ENCODE measurements at places on chromosomes 5 and 9. TPM values are rescaled to one million over a fixed set of nuclear protein-coding genes. Genes with fewer than 3 reads are reported as not detected.

KIF2A gene
- 52.4 TPM for total RNA-seq

ACSL6 gene
- not detected for total RNA-seq

SLC6A19 gene
- total RNA-seq = not detected

COL15A1 gene
- 2.9 TPM for total RNA-seq

TPRN gene
- 4.5 TPM for total RNA-seq

DNA sequence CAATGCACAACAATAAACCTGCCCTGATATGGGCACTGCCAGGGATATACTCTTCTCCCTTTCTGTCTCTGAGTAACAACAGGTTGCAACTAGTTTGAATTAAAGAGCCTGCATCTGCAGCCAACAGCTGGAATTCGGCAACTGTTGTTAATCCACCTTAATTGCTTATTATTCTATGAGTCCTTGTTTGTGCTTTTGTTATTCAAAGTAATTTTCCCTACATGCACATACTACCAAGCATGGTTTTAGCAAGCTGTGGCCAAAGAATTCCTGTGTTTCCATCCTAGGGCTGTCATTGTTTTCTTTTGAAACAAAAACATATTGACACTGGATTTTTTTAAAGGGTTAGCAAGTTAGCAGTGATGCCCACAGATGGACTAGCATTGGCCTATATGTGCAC lies 171.5 kb downstream of the EFNA5 start:
- no peak for DNase-seq

- DNase-seq = no peak
Measured at GRCh38 chr5:81665795-81666194, 85.1 kb downstream of the SSBP2 start.

DNA sequence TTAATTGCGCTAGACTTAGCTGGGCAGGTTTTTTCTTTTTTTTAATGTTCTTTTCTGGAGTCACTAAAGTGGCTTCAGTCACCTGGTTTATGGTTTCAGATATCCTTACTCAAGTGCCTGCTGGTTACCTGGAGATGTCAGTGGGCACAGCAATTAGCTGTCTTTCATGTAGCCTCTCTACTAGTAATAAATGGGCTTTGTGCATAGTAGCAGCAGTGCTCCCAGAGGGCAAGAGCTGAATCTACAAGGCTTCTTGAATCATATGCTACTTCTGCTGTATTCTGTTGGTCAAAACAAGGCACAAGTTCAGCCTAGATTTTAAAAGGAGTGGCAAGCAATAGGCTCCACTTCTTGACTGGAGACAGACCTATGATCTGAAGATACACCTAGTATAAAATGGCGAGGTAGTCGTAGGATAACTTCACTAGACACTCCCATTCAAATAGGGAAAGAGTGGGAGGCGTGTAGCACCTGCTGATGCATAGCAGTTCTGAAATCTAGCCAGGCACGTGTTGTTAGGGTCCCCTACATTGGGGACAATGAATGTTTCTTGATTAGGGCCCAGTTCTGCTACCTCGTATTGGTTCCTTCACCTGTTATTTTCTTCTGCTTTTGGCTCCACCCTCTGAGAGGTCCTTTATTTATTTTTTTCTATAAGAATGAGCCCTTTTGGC lies 7.0 kb downstream of the SCAMP1 start:
- DNase-seq = no peak

ECM2 gene
- total RNA-seq = 1.0 TPM

ADAMTS6 gene
- 16.5 TPM for total RNA-seq

ZDHHC11 gene
- total RNA-seq = 0.22 TPM

GRCh38 chr9:91943478-91944470 lies 6.3 kb downstream of the ROR2 start:
- peak; percentile 15 for DNase-seq

ACTBL2 gene
- 9.3 TPM for total RNA-seq

GRCh38 chr9:136721339-136722092 lies 9.1 kb downstream of the DIPK1B start:
- peak; percentile 57 for DNase-seq

DNA sequence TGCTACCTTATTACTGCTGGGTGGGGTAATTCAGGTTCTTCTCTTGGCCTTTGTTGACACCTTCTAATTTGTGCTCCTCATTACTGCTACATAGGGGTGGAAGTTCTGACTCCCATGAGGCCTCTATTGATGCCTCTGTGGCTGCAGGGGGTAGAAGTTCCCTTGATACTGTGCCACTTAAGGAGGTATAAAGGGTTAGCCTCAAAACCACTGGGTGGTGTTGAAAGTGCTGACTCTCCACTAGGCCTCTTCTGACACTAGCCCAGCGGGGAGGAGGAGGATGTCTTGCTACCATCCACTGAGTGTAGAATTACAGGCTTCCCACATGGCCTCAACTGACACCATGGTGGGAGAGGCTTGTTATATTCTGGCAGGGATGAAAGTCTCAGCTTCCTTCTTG lies 36.7 kb upstream of the CCDC112 start:
- DNase-seq = peak; percentile 44

- DNase-seq = no peak
Measured at GRCh38 chr9:8769153-8769552, 969.6 kb upstream of the DMAC1 start.

GRCh38 chr9:137123468-137123837 lies 8.9 kb upstream of the DPP7 start:
- no peak for DNase-seq

Measured in M059J (cell line).